Body of pancreas (tissue), 4 donors: ENCODE measurements at places on chromosomes 12 and 14. TPM values are rescaled to one million over a fixed set of nuclear protein-coding genes. Genes with fewer than 3 reads are reported as not detected.
A peak's percentile ranks its signal among the peaks of the same experiment; 100 is the strongest.

Gene TNFAIP2
- total RNA-seq = 22.1 TPM

Gene ARL6IP4
- 215 TPM for total RNA-seq

Gene PLEKHG7
- total RNA-seq = 0.33 TPM

Gene SLCO1B1
- total RNA-seq = not detected

Gene POLE
- 36.9 TPM for total RNA-seq

Gene MIPOL1
- 8.6 TPM for total RNA-seq

- peaks cover 7% of the 10 kb centered on the region for H3K4me1 ChIP-seq
- no peak overlapping the region for H3K27ac ChIP-seq
- no peaks in the 10 kb centered on the region for H3K27me3 ChIP-seq
- no peak overlapping the region for H3K4me3 ChIP-seq
- H3K36me3 ChIP-seq = no peaks in the 10 kb centered on the region
These were observed 40.3 kb downstream of the ANKRD9 start for GRCh38 chr14:102469261-102469660.

- H3K36me3 ChIP-seq = no peaks in the 10 kb centered on the region
- peaks cover 4% of the 10 kb centered on the region for H3K27me3 ChIP-seq
- no peak overlapping the region for H3K4me3 ChIP-seq
- H3K4me1 ChIP-seq = no peaks in the 10 kb centered on the region
These were observed 107.9 kb downstream of the CAND1 start for GRCh38 chr12:67377021-67377420.

DNA sequence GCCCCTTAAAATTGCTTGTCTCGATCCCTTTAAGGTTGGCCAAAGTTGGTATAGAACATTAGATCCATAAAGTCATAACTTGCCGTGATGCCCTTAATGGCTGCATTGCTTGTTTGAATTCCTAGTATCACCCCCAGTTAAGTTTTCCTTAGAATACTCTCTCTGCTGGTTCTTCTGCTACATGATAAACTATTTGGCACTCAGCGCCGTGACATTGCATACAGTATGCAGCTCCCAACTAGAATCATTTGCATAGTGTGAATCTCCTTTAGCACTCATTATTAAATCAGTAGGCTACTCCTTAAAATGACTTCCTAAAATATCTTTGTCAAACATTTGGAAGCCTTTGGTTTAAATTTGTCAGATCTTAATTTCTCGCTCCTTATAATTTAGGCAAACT is 42.2 kb downstream of the KNTC1 start:
- no peaks in the 10 kb centered on the region for H3K27me3 ChIP-seq
- no peak for DNase-seq
- no peaks in the 10 kb centered on the region for H3K4me1 ChIP-seq
- no peak overlapping the region for H3K27ac ChIP-seq
- no peak overlapping the region for H3K4me3 ChIP-seq
- no peaks in the 10 kb centered on the region for H3K36me3 ChIP-seq

Gene TWF1
- total RNA-seq = 45.4 TPM

- peak; percentile 32 for DNase-seq
- H3K4me3 ChIP-seq = no peak overlapping the region
- no peaks in the 10 kb centered on the region for H3K36me3 ChIP-seq
- peak overlapping the region; percentile 76 for H3K27ac ChIP-seq
- H3K27me3 ChIP-seq = no peaks in the 10 kb centered on the region
These were observed 75.1 kb downstream of the DCAF5 start for GRCh38 chr14:69077841-69078240.

DNA sequence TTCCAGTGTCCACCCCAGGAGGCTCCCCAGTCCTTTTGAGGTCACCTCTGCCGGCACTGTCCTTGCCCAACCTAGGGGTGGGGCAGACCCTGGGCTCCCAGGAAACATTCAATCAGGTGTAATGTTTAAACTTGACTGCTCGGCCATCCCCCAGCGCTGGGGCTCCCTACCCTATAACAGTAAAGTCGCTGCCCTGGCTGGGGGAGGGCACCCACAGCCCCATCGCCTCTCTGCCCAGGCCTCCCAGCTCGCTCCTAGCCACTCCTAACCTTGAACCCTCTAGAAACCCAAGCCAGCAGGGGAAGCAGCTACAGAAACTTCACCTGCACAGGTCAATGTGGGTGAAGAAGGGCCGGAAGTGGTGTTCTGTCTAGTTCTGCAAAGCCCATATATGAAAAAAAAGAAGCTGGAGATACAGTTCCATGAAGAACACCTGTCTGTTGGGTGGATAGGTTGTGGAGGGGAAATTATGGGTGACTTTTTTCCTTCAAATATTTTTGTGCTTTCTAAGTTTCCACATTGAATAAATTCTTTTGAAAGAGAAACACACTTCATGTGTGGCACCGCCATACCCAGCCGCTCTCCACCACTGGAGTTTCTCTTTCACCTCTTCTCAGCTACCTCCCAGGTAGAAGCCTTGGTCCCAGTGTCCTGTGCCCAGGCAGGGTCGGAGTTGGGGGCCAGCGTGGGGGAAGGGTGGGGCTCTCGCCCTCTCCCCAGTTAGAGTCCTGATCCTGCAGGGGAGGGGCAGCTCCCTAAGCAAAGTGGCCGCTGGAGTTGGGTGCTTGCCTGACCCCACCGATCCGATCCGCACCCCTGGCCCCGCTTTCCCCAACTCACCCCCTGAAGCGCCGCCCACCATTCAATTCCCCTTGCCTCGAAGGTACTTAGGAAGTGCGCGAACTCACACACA is 1.1 kb downstream of the CLMN start:
- H3K4me3 ChIP-seq = peak overlapping the region; percentile 86
- H3K27ac ChIP-seq = peak overlapping the region; percentile 89
- no peaks in the 10 kb centered on the region for H3K36me3 ChIP-seq
- no peaks in the 10 kb centered on the region for H3K27me3 ChIP-seq
- DNase-seq = peak; percentile 74

GRCh38 chr12:103909811-103910210 is 20.4 kb upstream of the HSP90B1 start:
- no peaks in the 10 kb centered on the region for H3K27me3 ChIP-seq
- H3K4me1 ChIP-seq = no peaks in the 10 kb centered on the region
- H3K4me3 ChIP-seq = no peak overlapping the region
- DNase-seq = no peak

- no peaks in the 10 kb centered on the region for H3K36me3 ChIP-seq
- no peak overlapping the region for H3K4me3 ChIP-seq
- peak; percentile 66 for DNase-seq
- H3K27me3 ChIP-seq = no peaks in the 10 kb centered on the region
- no peak overlapping the region for H3K27ac ChIP-seq
These were observed 456.7 kb upstream of the SEL1L start for GRCh38 chr14:81990312-81990761.

DNA sequence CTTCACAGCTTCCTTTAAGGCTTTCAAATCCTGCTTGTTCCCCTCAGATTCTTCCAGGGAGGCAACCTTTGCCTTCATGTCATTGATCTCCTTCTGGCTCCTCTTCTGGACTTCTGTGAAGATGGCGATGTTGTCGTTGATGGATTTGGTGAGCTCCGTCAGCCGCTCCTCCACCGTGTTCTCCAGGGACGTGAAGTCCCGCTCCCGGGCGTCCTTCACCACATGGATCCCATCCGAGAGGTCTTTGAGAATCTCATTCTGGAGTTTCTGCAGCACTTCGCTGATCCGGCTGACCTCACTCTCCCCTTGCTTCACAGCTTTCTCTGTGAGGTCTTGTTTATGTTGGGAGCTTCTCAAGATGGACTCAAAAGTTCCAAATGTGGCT is 7.9 kb downstream of the CKAP4 start:
- H3K4me1 ChIP-seq = peaks cover 19% of the 10 kb centered on the region
- peaks cover 7% of the 10 kb centered on the region for H3K36me3 ChIP-seq
- no peak overlapping the region for H3K4me3 ChIP-seq
- H3K27ac ChIP-seq = no peak overlapping the region
- no peak for DNase-seq
